ENCODE measurements at places on chromosomes 1 and 21.

- no peak for DNase-seq
Observed at GRCh38 chr1:231108516-231109302, 53.1 kb upstream of the TRIM67 start.

- no peak for DNase-seq
Observed at GRCh38 chr1:233668725-233669294, 54.9 kb downstream of the KCNK1 start.

- DNase-seq, result no peak
Observed at GRCh38 chr1:27152004-27152828, 2.7 kb downstream of the SLC9A1 start.

DNA sequence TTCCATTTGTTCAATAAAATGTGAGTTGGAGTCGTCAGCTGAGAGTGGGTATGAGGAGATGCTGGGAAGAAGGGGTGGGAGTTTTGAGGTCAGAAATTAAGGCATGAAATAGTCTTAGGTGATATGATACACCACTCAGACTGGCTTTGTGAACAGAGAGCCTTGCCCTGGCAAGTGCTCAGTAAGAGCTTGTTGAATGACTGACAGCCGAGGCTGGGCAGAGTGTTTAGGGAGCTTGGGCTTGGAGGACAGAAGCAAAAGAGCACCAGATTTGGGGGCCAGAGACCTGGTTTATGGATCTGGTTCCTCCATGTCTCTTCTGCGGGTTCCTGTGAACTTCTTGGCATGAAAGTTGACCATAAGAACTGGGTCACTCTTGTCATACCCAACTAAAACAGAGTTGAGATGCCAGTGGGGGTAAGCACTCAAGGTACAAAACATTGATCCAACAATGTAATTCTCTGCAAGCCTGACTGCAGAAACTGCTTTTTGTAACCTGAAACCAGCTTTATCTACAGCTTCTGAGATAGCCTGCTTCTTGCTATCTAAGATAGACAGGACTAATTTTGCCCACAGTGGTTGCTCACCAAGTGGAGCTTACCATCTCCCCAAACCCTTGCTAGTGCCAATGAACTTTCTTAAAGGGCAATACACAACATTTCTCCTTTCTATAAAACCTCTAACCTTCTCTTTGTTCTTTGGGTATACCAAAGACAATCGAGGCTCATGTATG is 126.4 kb downstream of the TENT5C start:
- no peak for DNase-seq

DNA sequence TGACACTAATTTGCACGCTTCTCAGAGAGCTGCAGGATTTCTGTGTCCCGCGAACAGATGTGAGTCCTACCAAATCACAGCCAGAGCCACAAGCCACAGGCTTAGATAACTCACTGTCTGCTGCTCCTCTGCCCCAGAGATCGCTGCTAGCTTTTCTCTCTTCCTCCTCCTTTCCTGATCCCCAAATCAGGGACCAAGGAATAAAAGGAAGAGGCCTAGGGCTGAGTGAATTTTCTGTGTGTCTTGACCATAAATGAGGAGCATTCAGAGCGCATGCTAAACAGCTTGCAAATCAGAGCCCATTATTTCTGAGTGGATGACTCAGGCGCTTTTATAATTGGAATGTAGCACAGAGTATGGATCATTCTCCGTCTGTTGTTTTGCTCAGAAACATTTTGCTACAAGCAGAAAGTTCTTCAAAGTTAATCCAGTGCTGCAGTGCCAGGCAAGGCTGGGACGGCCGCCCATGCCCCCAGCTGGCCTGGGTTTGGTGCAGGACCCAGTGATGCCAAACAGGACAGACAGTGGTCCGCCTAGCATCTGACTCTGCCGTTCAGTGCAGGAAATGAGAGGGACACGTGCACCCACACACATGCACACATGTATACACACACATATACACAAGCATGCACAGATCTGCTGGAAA is 38.2 kb downstream of the KCNAB2 start:
- no peak for DNase-seq

- DNase-seq, result no peak
Observed at GRCh38 chr1:34625521-34626015, 129.3 kb upstream of the GJB5 start.

- DNase-seq, result no peak
Observed at GRCh38 chr1:9278116-9278515, 14.6 kb upstream of the SPSB1 start.

- no peak for DNase-seq
Observed at GRCh38 chr1:85344256-85344694, 67.8 kb upstream of the BCL10 start.

GRCh38 chr1:210866532-210866931 is 267.4 kb downstream of the KCNH1 start:
- DNase-seq, result no peak
